ENCODE measurements at places on chromosomes 12 and 14. TPM values are rescaled to one million over a fixed set of nuclear protein-coding genes. Genes with fewer than 3 reads are reported as not detected.

Gene B4GALNT3
- total RNA-seq = not detected

Gene VWF
- 0.35 TPM for total RNA-seq

Gene MORN3
- 0.26 TPM for total RNA-seq

Gene DLK1
- 0.34 TPM for total RNA-seq

Gene KRT86
- total RNA-seq = not detected

Gene BBOF1
- total RNA-seq = 5.8 TPM

Gene PTGER2
- 3.2 TPM for total RNA-seq

Gene C12orf54
- not detected for total RNA-seq

Gene MANSC4
- total RNA-seq = not detected

Gene ACTN1
- total RNA-seq = 373 TPM

Gene CNTN1
- not detected for total RNA-seq

Gene FLRT2
- 80.2 TPM for total RNA-seq

Gene FGD6
- total RNA-seq = 4.0 TPM

Gene TEX22
- total RNA-seq = 0.82 TPM

Gene FOXG1
- total RNA-seq = not detected

Gene CATSPERB
- total RNA-seq = not detected

Gene GPR132
- 1.4 TPM for total RNA-seq

Gene PKP2
- total RNA-seq = 12.9 TPM

Gene CD69
- not detected for total RNA-seq

Gene APEX1
- total RNA-seq = 145 TPM

Gene RPGRIP1
- total RNA-seq = 0.12 TPM

Gene KRT8
- 48.8 TPM for total RNA-seq

Gene BMP4
- total RNA-seq = 2.3 TPM

Gene ARG2
- 9.8 TPM for total RNA-seq

Gene ACOT4
- 0.09 TPM for total RNA-seq

Gene HOTAIR
- total RNA-seq = not detected

Gene CIROP
- total RNA-seq = not detected

Gene EXOC5
- 40.8 TPM for total RNA-seq

Gene NKX2-8
- total RNA-seq = not detected

Gene CDK17
- 19.4 TPM for total RNA-seq

Gene ZDHHC22
- total RNA-seq = not detected

Gene TAS2R13
- total RNA-seq = not detected

Gene UNC79
- total RNA-seq = under 0.01 TPM

Gene IL31
- total RNA-seq = not detected

Gene TRHDE
- total RNA-seq = 1.4 TPM

Gene BATF
- total RNA-seq = not detected

Gene CD9
- 30.1 TPM for total RNA-seq

Gene SERPINA10
- not detected for total RNA-seq

Gene ESPL1
- total RNA-seq = 1.8 TPM

Gene DIP2B
- 18.6 TPM for total RNA-seq

Gene SERPINA12
- not detected for total RNA-seq

Gene TCL1B
- not detected for total RNA-seq

Gene ZNF385A
- 1.9 TPM for total RNA-seq

Gene TUNAR
- not detected for total RNA-seq

Gene ASB2
- not detected for total RNA-seq

Gene PZP
- total RNA-seq = not detected

Gene FAM181A
- not detected for total RNA-seq

Gene RESF1
- total RNA-seq = 14.7 TPM

Gene DNM1L
- 53.4 TPM for total RNA-seq

Gene TMEM121
- total RNA-seq = 11.5 TPM

Gene SLC39A2
- total RNA-seq = not detected

Gene BEGAIN
- total RNA-seq = 0.35 TPM
